ENCODE measurements at places on chromosomes 7 and 10. TPM values are rescaled to one million over a fixed set of nuclear protein-coding genes. Genes with fewer than 3 reads are reported as not detected.

DNA sequence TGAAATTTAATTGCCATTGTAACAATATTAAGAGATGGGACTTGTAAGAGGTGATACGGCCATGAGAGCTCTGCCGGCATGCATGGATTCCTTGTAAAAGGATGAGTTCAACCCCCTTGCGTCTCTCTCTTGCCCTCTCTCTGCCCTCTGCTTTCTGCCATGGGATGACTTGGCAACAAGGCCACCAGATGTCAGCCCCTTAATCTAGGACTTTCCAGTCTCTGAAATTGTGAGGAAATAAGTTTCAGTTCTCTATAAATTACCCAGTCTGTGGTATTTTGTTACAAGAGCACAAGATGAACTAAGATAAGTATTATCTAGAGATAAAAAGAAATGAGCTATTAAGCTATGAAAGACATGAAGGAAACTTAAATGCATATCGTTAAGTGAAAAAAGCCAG, 145.7 kb upstream of the AHR start:
- no peak for DNase-seq
- no peaks in the 10 kb centered on the region for H3K4me1 ChIP-seq
- H3K36me3 ChIP-seq, result no peaks in the 10 kb centered on the region
- no peak overlapping the region for H3K4me3 ChIP-seq
- H3K27ac ChIP-seq, result no peak overlapping the region
- no peaks in the 10 kb centered on the region for H3K27me3 ChIP-seq

DNA sequence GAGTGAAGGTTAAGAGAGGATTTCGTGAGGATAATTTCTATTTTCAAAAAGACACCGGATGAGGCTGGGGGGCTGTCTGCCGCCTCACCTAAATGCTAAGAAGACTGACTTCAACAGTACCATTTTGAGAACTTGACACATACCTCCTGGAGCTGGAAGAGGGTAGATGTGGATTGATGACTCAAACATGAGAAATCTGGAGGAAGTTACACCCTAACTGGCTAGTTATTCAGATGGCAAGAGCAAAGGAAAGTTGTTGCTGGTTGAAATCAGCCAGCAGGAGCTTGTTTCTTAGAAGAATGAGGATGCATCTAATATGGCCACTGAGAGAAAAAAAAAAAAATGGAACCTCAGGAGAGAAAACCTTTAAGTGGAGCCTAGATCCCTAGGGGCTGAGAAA, 76.2 kb upstream of the KIAA1217 start:
- H3K4me1 ChIP-seq, result no peaks in the 10 kb centered on the region
- H3K27ac ChIP-seq, result no peak overlapping the region

DNA sequence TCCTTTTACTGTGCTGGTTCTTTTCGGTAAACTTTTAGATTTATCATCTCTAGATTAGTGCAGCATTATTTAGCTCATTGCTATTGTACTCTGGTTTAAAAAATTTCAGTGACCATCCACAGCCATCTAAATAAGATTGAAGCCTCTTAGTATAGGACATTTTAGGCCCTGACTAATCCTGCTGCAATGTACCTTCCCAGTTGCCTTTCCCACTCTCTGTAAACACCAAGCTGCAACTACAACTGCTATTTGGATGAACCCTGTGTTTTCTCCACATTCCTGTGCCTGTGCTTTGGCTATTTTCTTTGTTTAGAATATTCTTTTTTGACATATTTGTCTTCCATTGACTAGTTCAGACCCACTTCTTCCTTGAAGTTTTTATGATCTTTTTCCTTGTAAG, 314.6 kb downstream of the AUTS2 start:
- no peak for DNase-seq
- no peak overlapping the region for H3K4me3 ChIP-seq
- H3K27me3 ChIP-seq, result no peaks in the 10 kb centered on the region

GRCh38 chr10:88537322-88537721, 45.8 kb downstream of the RNLS start:
- no peak for DNase-seq
- no peaks in the 10 kb centered on the region for H3K36me3 ChIP-seq
- no peaks in the 10 kb centered on the region for H3K27me3 ChIP-seq
- H3K27ac ChIP-seq, result peak overlapping the region; percentile 90

DNA sequence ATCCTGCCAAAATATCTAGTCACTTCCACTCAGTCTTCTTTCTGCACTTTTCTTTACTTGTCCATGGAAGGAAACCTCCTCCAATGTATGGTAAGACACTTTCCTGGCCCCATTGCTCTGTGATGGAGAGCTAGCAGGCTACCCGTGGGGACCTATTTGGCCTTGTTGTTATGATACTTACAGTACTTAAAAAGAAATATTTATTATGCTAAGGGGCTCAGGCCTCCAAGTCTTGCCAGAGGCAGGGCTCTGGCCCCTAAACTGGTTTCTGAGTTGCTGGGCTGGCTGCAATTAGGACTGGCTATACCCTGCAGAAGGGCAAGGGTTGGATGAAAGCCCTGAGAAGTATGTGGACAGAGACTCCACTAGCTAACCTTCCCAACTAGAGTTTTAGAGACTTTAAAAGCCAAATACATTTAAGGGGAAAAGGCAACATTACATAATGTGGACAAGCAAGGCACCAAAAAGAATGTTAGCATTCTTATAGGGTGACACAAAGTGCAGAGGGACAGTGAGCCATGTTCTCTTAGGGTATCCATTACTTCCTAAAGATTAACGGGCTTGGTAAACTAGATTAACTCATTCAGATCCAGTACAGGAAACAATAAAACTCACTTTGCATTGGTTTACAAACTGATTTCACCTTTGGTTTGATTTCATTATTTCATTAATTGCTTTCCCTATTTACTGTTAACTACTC, 84.9 kb upstream of the INHBA start:
- no peak for DNase-seq
- H3K36me3 ChIP-seq, result no peaks in the 10 kb centered on the region
- no peak overlapping the region for H3K27ac ChIP-seq
- no peaks in the 10 kb centered on the region for H3K27me3 ChIP-seq

AP5Z1 gene
- total RNA-seq, result 16.2 TPM

MIOS gene
- total RNA-seq, result 20.2 TPM

KIAA1217 gene
- total RNA-seq, result 19.4 TPM

BAZ1B gene
- total RNA-seq, result 79.5 TPM
